Osteoblast (primary cell): ENCODE measurements at places on chromosomes 2 and 18.

DNA sequence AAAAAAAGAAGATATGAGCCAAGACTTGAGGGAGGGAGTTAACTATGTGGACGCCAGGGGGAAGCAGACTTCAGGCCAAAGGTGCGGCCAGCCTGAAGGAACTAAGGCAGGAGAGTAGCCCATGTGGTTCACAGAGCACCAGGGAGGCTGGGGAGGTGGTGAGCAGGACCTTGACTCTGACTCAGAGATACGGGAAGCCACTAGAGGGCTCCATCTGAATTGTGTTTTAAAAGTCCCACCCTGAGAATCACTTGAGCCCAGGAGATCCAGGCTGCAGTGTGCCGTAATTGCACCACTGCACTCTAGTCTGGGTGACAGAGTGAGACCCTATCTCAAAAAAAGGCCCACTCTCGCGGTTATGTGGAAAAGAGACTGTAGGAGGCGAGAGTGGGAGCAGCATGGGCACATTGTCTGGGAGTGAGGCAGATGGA lies 12.3 kb downstream of the CEP192 start:
- peak; percentile 87 for DNase-seq

GRCh38 chr2:28445448-28446258 lies 50.2 kb upstream of the PLB1 start:
- DNase-seq: peak; percentile 96

DNA sequence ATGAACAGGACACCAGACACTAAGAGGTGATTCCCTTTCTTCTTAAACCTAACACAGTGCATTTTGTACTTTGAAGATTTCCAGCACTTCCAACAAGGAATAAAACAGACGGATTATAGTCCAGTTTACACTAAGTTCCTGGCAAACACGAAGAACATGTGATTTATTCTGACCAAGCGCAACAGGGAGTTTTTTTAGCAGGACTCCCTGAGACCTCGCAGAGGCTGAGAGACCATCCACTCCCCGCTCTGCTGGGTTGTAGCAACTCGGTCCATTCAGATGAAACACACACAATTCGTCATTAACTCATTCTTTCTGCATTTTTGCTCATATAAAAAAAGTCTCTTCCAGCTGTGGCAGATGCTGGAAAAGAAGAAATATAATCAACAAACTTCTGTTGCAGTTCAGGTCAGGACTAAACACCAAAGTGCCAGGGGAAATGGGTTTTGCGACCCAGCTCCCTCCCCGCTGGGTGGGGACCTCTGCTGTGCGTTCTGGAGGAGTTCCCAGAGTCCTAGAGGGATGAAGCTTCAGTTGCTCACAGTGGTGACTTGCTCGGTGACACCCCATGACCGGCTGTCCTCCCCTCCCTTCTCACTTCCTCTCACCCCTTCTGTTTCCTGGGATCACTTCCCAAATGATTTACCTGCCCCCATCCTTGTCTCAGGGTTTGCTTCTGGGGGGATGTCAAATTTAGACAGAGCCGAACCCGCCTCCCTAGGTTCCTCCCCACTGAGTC lies 52.5 kb downstream of the KCNF1 start:
- no peak for DNase-seq

GRCh38 chr18:383135-383534 lies 115.3 kb upstream of the THOC1 start:
- peak; percentile 78 for DNase-seq

DNA sequence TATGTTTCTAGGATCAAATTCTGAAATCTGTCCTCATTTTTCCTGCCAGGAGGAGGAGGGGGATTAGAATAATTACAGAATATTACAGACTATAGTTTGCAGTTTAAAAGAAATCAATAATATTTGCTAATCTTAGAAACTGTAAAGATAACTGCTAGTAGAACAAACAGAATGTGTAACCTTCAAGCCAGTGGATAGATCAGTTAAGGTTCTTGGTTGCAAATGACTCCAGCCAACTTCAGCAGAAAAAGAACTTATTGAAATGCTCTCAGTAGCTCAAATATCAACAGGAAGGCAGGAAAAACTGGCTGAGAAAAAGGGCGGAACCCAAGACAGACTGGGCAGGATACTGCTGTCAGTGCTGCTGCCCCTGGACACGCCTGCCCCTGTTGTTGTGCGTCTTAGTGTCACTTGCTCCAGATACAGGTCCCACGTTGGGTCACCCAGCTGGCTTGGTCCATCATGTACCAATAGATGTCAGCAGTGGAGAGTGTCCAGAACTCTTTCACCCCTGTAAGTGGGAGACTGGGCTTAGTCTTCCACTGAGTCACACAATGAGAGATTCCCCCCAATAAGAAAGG lies 10.2 kb downstream of the NMUR1 start:
- peak; percentile 49 for DNase-seq

DNA sequence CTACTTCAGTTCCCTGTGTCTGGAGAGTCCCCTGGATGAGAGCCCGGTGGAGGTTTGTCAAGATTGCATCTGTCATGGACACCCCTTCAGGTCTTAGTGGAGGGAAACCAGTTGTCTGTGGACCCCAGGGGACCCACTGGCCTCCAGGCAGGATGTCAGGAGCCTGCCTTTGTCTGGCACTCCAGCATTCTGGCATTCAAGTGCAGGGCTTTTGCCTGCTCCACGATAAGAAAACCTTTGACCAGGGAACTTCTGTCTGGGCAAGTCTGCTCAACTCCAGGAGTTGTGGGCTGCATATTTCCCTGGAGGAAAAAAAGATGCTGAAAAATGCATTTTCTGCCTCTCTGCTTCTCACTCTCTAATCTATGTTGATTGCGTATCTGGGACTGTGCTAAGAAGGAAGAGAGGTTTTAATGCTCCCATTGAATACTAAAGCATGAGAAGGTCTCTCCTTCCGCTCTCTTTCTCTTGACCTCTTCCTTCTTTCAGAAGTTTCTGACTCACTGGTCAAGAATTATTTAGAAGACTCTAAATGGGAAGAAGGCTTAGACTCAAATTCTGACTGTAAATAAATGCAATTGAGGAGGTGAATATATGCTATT lies 104.5 kb downstream of the MMADHC start:
- no peak for DNase-seq

GRCh38 chr2:184646593-184646992 lies 48.3 kb downstream of the ZNF804A start:
- DNase-seq: no peak

GRCh38 chr2:205235434-205235833 lies 446.9 kb upstream of the NRP2 start:
- no peak for DNase-seq

- DNase-seq: no peak
Observed at GRCh38 chr18:36558234-36558633, 260.7 kb downstream of the FHOD3 start.

DNA sequence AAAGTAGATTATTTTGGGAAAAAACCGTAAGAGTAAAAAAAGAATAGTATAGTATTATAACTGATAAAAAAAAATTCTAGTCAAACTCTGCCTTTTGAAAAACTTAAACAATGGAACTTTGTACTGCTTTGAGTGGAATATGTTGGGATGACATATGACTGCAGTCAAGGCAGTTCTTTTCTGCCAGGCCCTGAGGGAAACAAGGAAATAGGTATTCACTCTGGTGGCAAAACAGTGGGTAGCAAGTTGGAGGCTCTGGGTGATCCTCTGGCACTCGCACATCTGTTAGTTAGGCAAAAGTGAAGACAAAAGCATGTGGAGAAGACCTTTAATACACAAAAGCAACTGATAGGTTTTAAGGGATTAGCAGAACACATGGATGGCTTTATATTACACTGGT lies 102.2 kb downstream of the ARHGEF33 start:
- DNase-seq: no peak

DNA sequence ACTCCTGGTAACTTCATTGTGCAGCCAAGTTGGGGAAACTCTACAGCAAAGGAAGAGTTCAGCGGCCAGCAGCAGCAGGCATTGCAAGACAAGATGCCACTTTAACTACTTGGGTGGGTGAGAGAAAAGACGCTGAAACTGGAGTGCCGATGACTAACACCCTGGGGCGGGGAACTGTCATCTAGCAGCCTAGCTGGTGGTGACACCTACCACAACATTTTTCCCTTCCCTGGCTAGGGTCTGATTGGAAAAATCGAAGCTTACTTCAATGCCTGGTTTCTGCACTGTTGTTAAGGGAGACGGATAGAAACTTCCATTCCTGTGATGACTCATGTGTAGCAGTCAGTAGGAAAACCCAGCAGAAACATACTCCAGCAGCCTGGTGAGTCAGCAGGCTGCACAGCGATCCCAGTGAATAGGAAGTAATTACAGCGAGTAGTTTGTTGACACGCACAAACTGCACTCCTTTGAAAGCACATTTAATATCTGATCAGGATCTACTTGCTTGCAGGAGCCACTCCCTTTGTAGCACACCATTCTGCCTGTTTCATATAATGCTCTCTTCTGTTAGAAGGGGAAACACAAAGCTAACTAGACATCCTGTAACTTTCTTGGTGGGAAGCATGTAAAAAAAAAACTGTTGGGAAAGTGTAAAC lies 62.1 kb upstream of the MAPRE2 start:
- peak; percentile 97 for DNase-seq

DNA sequence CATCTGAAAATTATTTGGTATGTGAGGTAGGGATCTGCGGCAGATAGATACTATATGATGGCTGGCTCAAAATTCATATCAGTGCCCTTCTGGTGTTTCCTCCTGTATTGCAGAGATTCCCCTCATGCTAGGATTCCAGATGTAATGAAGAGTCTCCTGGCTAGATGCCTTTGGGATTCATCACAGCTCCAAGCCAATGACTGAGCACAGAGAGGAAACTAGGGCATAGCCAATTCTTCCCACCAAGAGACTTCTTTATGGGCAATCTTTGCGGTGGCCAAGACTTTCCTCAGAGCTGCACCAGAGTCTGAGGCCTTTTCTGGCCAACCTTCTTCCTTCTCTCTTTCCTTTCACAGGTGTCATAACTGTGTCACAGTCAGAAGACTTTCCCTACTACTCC lies 25.5 kb upstream of the CIB4 start:
- peak; percentile 87 for DNase-seq

DNA sequence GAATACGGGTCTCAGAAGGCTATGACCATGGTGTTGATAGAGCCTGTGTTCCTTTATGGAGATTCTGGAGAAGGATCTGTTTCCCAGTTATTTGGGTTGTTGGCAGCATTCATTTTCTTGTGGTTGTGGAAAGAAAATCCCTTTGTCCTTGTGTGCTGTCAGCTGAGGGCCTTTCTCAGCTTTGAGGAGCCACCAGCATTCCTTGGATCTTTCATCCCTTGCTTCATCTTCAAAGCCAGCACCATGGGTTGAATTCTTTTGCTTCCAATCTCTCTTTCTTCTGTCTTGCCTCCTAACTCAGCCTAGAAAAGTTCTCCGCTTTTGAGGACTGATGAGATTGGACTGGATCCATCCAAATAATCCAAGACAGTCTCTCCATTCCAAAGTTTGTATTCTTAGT lies 103.2 kb upstream of the MMADHC start:
- no peak for DNase-seq

DNA sequence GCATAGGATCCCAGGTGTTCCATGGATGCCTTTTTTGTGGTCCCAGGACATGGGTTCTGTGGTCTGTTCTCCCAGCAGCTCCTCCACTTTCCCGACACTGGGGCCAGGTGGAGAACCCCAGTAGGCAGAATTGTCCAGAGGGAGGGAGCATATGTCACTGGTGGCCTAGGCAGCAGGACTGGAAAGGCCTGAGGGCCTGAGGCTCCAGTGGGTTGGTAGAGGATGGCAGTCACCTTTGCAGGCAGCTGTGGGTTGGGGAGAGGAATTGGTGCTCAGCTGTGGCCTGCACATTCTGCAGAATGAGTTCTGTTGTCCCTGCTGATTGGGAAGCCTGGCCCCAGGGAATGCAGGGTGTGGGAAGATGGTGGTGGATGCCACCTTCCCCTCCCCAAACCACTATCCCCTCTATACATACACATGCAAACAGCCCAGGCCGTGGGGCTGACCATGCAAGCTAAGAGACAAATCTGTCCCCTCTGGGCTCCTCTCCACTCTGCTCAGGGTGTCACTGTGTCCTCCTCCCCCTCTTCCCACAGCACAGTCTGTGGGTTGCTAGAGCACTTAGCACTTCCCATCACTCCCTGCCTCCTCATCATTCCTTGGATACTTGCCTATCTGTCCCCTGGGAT lies 11.4 kb downstream of the CTIF start:
- DNase-seq: no peak

- DNase-seq: peak; percentile 59
Observed at GRCh38 chr2:236161531-236161930, 6.7 kb downstream of the GBX2 start.

- peak; percentile 57 for DNase-seq
Observed at GRCh38 chr18:31206787-31207381, 44.2 kb upstream of the DSC1 start.

DNA sequence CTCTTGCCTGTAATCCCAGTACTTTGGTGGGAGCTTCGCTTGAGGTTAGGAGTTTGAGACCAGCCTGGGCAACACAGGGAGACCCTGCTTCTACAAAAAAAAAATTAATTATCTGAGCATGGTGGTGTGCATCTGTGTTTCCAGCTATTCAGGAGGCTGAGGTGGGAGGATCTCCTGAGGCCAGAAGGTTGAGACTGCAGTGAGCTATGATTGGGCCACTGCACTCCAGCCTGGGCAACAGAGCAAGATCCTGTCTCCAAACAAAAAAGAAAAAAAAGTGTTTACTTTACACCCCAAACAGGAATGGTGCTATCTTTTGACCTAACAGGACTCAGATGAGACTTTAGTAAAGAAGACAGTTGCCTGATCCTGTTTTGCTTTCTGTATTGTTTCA lies 35.6 kb downstream of the MAL start:
- DNase-seq: no peak

- no peak for DNase-seq
Observed at GRCh38 chr2:150091846-150092245, 395.6 kb downstream of the RND3 start.

DNA sequence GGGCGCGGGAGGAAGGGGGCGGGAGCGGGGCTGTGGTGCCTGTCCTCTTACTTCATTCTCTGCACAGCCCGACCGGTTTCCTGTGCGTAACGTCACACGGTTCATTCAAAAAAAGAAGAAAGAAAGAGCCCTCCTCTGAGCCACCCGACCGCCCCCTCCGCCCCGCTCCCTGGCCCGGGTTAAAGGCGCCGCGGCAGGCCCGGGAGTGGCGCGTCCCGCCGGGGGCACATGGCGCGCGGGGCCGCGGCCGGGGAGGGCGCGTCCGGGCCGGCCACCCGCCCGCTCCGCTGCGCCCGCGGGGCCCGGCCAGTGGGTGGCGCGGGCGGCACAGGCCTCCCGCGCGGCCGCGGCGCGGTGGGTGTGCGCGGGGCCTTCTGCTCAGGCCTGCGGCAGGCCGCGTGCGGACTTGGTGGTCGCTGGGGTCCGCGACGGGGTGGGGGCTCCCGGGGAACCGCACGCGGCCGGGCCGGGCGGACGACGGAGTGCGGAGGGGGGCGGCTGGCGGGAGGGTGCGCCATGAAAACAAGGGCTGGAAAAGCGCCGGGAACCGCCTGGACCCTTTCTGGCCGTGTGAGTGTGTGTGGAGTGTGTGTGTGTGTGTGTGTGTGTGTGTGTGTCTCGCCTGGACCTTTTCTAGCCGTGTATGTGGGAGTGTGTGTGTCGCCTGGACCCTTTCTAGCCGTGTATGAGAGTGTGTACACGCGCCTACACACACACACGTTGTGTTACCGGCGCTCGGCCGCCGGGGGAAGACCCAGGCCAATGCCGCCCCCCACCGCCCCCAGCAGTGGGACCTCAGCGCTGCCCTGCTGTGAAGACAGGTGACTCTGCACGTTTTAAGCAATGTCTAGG lies 780 bp upstream of the BCL2 start:
- DNase-seq: peak; percentile 98

GRCh38 chr2:236008006-236008405 lies 160.2 kb downstream of the GBX2 start:
- DNase-seq: no peak
